Calu3 (cell line): ENCODE measurements at places on chromosomes 11 and 22. TPM values are rescaled to one million over a fixed set of nuclear protein-coding genes. Genes with fewer than 3 reads are reported as not detected.

GRCh38 chr11:61736310-61736709 lies 16.1 kb upstream of the MYRF start:
- DNase-seq = no peak

DNA sequence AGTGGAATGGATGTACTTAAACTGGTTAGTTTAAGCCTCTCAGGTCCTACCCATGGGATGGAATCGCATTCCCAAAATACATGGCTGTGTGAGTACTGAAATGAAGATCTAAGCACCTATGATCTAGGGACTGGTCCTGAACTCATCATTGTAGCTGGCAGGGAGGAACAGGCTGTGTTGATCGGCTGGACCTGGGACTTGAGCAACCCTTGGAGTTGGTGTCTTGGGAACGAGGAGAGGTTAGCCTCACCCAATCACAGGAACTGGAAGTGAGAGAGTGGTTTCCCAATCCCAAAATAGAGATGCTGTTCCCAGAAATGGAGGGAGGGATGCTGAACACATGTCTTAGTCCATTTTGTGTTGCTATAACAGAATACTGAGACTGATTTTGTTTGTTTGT lies 16.4 kb upstream of the ASCC2 start:
- no peak for DNase-seq

DNA sequence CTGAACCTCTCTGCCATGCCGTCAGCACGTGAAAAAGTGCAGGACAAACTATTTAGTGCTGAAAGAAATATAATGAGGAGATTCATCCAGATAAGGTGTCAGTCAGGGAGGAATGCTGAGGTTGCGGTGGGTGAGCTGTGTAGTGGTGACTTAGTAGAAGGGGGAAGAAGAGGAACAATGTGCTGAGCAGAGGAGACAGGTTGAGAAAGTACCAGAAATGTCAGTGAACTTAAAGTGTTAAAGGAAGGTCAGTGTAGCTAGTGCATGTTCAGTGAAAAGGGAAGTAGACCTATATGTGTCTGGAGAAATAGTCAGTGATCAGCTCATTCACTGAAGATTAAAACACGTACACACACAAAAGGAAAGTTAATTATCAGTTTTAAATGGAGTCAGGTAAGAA lies 237.6 kb upstream of the CCDC179 start:
- no peak for DNase-seq

Gene APOL1
- total RNA-seq = 313 and 501 TPM in 2 replicates
